A549 treated with Mapracorat at 1 μM for 4 hours (cell line): ENCODE measurements at places on chromosomes 7 and 10. TPM values are rescaled to one million over a fixed set of nuclear protein-coding genes. Genes with fewer than 3 reads are reported as not detected.

The SFRP5 gene
- total RNA-seq = 1.7 to 2.8 TPM (median 2.4 TPM) in 5 replicates

The PVRIG gene
- total RNA-seq = not detected in 5 replicates

The PTPRZ1 gene
- not detected in 5 replicates for total RNA-seq

The ZCWPW1 gene
- 0.85 to 1.9 TPM (median 1.3 TPM) in 5 replicates for total RNA-seq

The CYP3A7 gene
- 0.06 to 0.07 TPM in 2 of 5 replicates, not detected in the others for total RNA-seq

The SFR1 gene
- total RNA-seq = 13.3 to 17.0 TPM (median 14.1 TPM) in 5 replicates
